Stimulated activated CD4-positive, alpha-beta T cell treated with anti-CD3 and anti-CD28 coated beads, Interleukin-12 subunit alpha, Interleukin-12 subunit beta, amount 100 ng/mL, for 24 hours (primary cell): ENCODE measurements at places on chromosomes 6 and 20.

DNA sequence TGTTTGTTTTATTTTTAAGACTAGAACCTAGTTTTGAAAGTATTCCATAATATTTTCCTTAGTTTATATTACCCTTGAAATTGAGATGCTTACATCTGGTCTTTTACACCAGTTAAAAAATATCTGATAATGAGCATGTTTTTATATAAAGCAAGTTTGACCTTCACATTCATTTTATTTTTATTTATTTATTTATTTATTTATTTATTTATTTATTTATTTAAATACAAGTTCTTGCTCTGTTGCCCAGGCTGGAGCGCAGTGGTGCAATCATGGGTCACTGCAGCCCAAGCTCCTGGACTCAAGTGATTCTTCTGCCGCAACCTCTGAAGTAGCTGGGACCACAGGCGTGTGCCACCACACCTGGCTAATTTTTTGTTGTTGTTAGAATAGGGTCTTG lies 52.8 kb upstream of the ADIG start:
- no peak for DNase-seq

DNA sequence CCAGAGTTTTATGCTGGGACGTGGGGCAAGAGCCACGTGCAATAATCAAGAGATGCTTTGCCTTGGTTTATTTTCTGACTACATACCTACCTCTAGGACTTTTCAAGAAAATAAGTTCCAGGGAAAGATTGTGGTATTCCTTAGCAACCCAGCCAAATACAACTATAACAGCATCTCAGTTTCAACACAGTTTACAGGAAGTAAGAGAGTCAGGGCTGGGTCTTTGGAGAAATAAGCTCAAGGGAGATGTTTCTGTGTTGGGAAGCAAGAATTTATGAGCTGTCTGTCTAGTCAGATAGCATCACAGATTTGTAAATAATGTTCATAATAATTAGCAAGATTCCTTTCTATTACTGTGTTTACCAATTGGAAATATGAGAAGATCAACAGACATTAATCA lies 35.1 kb downstream of the MAP3K5 start:
- DNase-seq = no peak

DNA sequence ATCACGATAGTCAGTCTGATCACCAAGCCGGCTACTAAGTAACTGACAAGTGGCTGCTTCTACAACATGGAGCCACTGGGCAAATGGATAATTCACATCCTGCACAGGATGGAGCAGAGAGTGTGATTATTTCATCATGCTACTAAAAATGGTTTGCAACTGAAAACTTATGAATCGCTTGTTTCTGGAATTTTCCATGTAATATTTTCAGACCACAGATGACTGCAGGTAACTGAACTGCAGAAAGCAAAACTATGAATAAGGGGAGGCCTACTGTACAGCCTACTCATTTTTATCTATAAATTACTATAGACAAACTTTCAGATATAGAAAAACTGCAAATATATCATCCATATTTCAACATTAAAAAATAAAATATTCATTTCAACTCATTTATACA lies 91.5 kb downstream of the EPB41L2 start:
- DNase-seq = no peak

DNA sequence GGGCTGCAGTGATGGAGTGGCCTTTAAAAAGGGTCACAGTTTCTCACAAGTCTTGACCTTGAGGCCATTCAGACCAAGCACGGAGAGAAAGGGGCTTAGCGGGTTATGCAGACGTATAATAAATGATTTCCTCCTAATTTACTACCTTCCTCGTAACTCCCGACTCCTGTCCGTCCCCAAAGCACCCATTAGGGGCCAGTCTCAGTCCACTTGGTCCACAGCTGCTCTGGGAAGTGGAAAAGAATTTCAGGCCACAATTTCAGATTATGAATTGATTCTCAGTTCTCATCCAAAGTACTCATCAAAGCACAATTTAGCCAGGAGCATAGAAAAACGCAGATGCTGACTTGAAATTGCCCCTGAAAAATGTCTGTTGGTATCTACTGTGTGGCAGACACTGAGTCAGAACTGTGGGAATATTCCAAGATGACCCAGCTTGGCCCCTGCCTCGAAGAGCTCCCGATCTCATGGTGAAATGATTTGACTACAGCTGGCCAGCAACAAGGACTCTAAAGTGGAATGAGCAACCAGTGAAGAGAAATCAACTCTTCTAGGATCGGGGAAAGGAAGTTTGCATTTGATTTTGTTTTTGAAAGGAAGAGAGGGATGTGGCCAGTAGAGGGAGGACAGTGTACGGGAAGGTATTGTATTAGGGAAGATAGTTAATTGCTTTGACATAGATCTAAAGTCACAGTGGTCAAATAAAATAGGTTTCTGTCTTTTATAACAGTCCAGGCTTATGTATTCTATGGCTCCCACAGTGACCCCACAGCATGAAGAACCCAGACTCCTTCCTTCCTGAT lies 15.2 kb upstream of the STK35 start:
- DNase-seq = no peak

DNA sequence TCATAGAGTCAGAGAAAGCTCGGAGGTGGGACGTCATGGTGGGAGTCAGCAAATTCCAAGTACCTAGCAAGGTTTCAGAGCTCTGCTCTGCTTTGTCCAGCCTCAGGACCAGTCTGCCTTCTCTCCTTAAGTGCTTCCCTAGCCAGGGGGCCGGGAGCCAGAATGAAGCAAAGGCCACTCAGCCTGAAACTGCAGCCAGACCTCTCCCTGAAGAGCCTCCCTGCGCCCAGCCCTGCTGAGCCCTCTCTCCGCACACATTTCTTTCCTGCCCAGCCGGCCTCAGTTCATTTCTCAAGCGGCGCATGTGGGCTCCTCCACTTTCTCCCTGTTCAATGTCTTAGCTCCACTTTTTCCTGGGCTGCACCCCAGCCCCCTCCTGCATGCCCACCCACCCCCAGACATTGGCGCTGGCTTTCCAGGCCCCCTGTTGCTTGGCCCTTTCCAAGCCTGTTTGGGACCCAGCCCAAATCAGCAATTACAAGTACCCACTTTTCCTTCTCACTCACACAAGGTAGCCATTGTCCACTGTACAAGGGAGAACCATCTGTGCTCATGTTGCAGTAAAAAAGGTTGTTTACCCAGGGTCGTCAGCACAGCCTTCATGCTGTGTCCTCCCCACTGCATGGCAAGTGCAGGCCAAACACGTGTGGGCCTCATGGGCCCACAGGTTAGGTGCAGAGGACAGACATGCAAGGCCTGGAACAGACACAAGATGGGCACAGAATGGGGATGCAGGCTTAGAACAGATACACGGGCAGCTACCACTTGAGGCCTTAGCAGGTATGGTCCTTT lies 147.1 kb downstream of the MRPL14 start:
- DNase-seq = no peak

DNA sequence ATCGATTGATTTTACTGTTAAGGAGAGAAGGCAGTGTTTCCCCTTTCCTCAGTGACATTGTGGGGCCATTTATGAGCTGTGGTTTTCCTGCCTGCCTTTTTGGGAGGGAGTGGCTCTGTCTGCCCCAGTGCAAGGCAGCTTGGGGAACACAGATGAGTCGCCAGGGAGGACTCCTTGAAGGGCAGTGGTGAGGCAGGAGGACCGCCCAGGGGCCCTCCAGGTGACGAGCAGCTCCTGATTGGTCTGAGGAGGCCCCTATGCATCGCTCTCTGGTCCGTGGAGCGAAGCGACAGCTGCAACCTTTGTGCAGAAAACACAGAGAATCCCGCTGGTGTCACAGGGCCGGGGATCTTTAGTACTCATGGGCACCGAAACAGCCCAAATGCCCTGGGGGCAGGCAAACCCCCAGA lies 100.3 kb downstream of the TMEM242 start:
- DNase-seq = no peak

DNA sequence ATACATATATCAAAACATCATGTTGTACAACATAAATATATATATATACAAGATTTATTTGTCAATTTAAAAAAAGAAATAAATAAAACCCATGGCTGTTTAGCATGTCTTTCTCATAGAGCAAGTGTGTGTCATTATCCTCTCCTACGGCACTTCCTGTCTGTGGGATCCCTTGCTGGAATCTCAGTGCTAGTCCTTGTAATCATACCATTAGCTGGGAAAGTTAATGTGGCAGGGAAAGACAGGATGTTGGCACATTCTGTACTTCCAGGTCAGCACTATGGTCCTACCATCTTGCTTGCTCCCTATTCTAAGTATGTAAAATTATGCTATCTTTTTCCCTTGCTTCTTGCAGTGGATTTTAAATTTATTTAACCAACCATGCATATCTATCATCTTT lies 9.5 kb upstream of the SLC17A3 start:
- DNase-seq = no peak

GRCh38 chr20:35952480-35953386 lies 1.6 kb downstream of the SCAND1 start:
- DNase-seq = no peak

- DNase-seq = no peak
Measured at GRCh38 chr6:125773387-125774341, 17.1 kb upstream of the NCOA7 start.

DNA sequence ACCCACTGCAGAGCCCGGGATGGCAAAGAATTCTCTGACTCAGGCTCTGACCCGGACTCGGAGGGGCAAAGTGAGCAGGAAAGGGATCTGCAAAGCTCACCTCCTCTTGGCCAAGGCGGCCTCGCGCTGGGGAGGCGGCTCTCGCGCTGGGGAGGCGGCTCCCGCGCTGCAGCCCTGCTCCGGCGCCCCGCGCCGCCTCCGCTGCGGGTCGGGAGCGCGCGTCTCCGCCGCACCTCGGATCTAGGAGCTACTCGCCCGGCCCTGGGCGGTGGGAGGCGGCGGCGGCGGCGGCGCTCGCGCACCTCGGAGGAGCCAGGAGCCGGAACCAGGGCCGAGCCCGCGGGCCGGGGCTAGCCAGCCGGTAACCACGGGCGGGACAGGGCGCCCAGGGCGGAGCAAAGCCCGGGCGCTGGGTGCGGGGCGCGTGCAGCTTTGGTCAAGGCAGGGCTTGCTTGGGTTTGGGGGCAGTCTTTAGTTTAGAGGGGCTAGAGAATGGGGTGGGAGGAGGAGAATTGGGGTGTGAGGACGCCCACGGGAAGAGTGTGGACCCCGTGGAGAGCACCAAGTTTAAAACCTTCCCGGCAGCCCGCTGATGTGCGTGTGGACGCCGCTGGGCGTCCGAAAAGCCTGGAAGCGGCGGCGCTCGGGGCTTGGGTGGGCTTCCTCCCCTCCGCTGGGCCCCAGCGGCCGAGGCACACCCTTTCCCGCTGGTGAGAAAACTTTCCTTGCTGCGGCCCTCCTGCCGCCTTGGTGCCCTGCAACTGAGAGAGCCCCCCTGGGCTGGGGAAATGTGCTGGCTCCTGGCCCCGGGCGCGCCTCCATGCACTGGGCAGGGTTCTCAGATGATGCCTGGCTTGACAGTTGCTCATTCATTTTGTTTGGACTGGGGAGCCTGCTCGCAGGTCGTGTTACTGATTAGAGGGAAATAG lies at the start of gene MRAP2:
MRAP2 (plus strand) TSS at position 250 of the 929 bp plus-strand sequence. CDS start 21,547 bp downstream, outside the sequence.
- DNase-seq = no peak

DNA sequence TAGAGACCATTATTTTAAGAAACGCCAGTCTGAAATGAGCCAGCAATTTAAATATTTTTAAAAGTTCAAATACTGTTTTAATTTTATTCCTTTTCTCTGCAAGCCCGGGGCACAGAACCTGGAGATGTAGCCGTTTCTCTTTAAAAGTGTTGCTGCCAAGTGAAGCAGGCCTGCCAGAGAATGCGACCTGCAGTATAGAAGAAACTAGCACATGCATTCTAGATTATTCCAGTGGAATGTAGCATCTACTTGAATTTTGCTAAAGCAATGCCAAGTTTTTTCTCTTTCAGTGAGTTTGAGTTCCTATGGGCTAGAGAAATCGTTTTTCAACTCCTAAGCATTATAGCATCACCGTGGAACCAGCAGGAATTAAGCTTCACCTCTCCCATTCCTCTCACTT lies 101.3 kb downstream of the QRSL1 start:
- no peak for DNase-seq

DNA sequence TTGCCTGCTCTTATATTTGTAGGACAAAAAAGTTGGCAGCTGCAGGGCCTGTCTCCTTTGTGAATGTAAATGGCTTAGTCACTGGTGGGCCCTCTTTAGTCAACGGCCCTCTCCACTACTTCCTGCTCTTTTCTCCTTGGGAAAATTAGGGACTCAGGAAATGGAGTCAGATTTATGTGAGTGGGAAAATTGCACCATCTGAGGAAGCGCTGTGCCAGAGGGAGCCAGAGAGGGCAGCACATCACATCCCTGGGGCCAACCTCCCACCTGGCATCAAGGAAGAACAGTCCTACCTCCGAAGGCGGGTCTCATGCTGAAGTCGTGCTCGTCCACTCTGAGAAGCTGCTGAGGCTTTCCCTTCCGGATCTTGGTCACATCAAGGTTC lies 15.6 kb downstream of the GABRR2 start:
- DNase-seq = no peak
